Neural progenitor cell (in vitro differentiated cells): ENCODE measurements at places on chromosomes 12 and 14.
A peak's percentile ranks its signal among the peaks of the same experiment; 100 is the strongest.

DNA sequence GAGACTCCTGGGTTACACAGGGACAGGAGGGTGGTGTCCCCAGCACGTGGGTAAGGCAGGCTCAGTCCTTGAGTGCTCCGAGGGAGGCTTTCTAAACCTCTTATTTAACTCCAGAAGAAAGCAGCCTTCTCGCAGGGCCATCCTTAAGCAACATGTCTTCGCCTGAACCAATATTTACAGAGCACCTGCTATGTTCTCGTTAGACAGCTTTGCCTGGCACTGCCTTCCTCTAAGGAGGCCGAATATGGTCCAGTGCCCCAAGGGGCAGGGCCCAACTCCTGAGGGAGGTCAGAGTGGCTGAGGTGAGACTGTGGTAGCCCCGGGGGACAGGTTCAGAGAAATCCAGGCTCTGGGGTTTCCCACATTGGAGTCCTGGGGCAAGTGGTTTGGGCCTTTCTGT is 2.1 kb upstream of the SCARB1 start:
- no peak overlapping the region for H3K27ac ChIP-seq
- H3K4me1 ChIP-seq, result peaks cover 13% of the 10 kb centered on the region
- no peaks in the 10 kb centered on the region for H3K36me3 ChIP-seq
- DNase-seq, result no peak

DNA sequence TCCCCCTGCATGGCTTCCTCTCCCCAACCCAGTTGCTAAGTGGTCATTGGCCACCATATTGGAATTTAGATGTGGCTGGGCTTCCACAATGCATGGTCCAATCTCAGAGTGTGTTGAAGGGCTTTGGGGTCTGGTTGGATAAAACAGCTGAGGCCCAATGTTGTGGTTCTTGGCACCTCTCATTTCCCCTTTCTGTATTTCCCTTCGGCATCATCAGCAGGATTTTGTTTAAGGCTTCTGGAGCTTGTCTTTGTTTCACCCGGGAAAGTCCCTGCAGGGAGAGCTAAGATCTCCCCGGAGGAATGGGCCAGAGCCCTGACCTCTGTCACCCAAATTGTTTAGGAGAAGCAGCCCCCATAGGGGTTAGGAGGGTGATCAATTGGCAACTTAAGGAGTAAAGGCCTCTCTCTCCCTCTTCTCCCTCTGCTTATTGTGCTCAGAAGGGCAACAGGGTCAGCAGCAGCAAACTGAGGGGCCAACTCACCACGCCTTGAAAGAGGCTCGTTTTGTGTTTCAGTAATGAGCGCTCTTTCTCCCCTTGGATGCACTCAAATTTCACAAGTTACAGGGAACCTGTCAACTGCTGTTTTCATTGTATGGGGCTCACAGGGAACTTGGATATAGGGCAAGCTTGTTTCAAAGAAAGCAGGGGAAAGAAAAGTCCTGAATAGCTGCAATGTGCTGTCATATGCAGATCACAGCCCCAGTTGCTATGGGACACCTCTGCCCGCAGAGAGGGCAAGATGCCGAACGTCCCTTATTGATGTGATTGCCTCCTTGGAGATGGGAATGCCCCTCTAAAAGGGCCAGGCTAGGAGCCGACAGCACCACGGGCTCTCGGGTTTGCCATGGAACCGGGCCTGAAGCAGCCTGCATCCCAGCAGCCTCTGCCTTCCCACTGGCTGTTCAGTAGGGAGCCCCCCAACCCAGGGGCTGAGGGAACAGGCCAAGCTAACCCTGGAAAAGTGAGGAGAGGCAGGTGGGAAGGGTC is 223.7 kb downstream of the ZFP36L1 start:
- H3K4me1 ChIP-seq, result peaks cover 43% of the 10 kb centered on the region
- H3K36me3 ChIP-seq, result no peaks in the 10 kb centered on the region
- H3K27me3 ChIP-seq, result no peaks in the 10 kb centered on the region

GRCh38 chr12:65672441-65672840 is 151.8 kb upstream of the HMGA2 start:
- no peak overlapping the region for H3K4me3 ChIP-seq
- no peak overlapping the region for H3K27ac ChIP-seq
- no peak for DNase-seq
- no peaks in the 10 kb centered on the region for H3K27me3 ChIP-seq
- H3K4me1 ChIP-seq, result peaks cover 13% of the 10 kb centered on the region

DNA sequence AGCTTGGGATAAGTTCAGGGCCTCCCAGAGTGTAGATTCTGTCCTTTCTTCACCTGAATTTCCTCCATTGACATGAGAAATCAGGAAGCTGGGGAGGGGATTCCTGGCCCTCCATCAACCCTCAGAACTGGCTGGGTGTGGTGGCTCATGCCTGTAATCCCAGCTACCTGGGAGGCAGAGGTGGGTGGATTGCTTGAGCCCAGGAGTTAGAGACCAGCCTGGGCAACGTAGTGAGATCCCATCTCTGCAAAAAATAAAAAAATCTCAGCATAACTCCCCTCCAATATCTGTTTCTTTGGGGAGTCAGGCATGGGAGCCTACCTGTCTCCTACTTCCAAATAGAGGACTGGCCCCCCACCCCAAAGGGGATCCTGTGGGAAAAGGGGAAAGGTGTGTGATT is 59.8 kb upstream of the TBX3 start:
- H3K4me1 ChIP-seq, result peaks cover 4% of the 10 kb centered on the region
- H3K4me3 ChIP-seq, result no peak overlapping the region
- no peak overlapping the region for H3K27ac ChIP-seq
- peaks cover 2% of the 10 kb centered on the region for H3K27me3 ChIP-seq

DNA sequence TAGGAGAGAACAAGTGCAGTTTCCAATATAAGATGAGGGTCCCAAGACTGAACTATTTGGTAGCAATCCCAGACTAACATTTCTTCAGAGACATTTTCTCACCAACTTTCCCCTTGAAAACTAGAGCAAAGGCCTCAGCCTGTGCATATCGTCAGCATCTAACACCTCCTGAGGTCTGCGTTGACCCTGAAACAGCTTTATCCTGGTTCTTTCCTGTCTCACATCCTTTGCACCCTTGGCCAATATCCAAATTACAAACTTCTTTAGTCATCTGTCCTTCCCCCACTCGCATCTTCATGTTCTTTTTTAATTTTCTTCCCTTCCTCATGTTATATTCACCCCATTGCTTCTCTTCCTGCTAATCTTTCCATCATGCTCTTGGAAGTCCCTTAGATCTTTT is 83.0 kb downstream of the FAR2 start:
- no peaks in the 10 kb centered on the region for H3K4me1 ChIP-seq
- no peak overlapping the region for H3K27ac ChIP-seq
- H3K4me3 ChIP-seq, result no peak overlapping the region

GRCh38 chr12:117121441-117121840 is 22.2 kb upstream of the TESC start:
- H3K4me1 ChIP-seq, result peaks cover 16% of the 10 kb centered on the region
- no peaks in the 10 kb centered on the region for H3K27me3 ChIP-seq
- no peak overlapping the region for H3K27ac ChIP-seq
- H3K36me3 ChIP-seq, result no peaks in the 10 kb centered on the region

DNA sequence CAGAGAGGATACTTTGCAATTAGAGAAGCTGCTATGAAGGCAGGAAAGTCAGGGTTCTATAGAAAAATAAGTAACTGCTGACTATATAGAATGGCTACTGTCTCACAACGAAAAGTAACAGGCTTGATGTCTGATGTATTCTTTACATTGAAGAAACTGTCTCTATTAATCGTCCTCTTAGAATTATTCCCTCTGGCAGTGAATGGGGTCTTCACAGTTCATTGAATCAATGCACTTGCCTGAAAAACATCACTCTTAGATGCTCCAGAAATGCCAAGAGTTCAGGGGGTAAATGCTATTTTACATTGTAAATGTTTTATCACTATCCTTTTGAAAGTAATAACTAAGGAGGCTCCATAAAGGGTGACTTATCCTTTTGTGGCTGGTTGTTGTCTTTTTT is 37.7 kb upstream of the CRACR2A start:
- H3K27ac ChIP-seq, result no peak overlapping the region
- H3K4me3 ChIP-seq, result no peak overlapping the region
- H3K36me3 ChIP-seq, result no peaks in the 10 kb centered on the region
- DNase-seq, result no peak
- H3K27me3 ChIP-seq, result no peaks in the 10 kb centered on the region
- peaks cover 10% of the 10 kb centered on the region for H3K4me1 ChIP-seq

- no peak overlapping the region for H3K27ac ChIP-seq
- no peak overlapping the region for H3K4me3 ChIP-seq
- peaks cover 31% of the 10 kb centered on the region for H3K4me1 ChIP-seq
- H3K27me3 ChIP-seq, result no peaks in the 10 kb centered on the region
- DNase-seq, result no peak
- H3K36me3 ChIP-seq, result no peaks in the 10 kb centered on the region
Observed at GRCh38 chr12:15708396-15709076, 80.7 kb downstream of the EPS8 start.

- peaks cover 12% of the 10 kb centered on the region for H3K36me3 ChIP-seq
- no peaks in the 10 kb centered on the region for H3K4me1 ChIP-seq
- DNase-seq, result no peak
- H3K4me3 ChIP-seq, result no peak overlapping the region
Observed at GRCh38 chr12:132132609-132133430, 11.3 kb downstream of the DDX51 start.

DNA sequence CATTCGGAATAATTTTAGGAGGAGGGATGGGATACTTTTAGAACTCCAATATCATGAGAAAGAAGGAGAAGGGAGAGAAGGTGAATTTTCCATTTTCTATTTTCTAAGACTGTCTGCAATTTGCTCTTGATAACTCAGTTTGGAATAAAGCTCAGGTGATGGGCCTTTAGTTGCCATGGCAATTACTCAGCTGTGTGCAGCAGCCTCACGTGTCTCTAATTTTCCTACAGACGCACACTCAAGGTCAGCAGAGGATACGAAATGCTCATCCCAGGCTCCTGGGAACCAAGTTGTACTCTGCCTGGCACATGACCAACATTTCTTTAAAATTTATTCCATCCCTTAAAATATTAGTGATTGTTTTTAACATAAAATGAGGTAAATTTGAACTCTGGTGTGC is 76.7 kb downstream of the TTC8 start:
- H3K27ac ChIP-seq, result no peak overlapping the region
- DNase-seq, result no peak
- no peaks in the 10 kb centered on the region for H3K36me3 ChIP-seq

- H3K27ac ChIP-seq, result no peak overlapping the region
- no peak for DNase-seq
- no peaks in the 10 kb centered on the region for H3K36me3 ChIP-seq
- no peak overlapping the region for H3K4me3 ChIP-seq
- peaks cover 22% of the 10 kb centered on the region for H3K4me1 ChIP-seq
Observed at GRCh38 chr14:66650491-66650911, 142.6 kb downstream of the GPHN start.

DNA sequence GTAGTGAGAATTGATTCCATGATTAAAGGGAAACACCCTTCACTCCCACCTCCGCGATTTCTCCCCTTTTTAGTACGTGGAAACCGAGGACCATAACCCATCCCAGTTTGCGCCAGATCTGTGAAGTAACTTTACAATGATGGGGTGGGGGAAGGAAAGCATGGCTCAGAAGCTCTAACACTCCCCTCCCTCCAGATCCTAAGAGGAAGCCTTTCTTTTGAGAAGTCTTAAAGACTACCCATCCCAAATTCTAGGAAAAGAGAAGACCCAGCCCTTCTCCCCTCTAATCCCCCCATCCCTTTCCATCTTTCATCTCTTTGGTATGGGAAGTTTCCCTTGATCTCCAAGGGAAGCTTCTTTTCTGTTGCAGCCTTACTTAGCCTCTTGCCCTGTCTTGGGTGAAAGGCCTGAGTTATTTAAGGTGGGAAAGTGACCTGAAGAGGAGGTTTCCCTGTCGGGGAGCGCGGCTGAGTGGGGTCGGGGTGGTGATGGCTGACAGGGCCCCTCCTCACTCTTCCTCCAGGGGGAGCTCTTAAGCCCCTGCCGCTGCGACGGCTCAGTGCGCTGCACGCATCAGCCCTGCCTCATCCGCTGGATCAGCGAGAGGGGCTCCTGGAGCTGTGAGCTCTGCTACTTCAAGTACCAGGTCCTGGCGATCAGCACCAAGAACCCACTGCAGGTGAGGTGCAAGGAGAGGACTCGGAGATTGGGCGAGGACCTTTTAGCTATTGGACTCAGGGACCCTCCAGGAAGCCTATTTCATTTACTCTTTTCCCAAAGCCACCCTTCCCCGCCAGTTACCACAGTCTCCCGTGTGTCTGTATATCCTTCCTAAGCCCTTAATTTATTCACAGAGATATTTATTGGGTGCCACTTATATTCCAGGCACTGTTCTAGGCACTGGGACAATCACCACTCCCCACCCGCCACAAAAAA is 1.8 kb downstream of the MARCHF9 start:
- peaks cover 29% of the 10 kb centered on the region for H3K27me3 ChIP-seq
- H3K27ac ChIP-seq, result no peak overlapping the region
- peak overlapping the region; percentile 66 for H3K4me3 ChIP-seq

GRCh38 chr12:114876968-114877680 is 193.1 kb upstream of the TBX3 start:
- H3K36me3 ChIP-seq, result no peaks in the 10 kb centered on the region

DNA sequence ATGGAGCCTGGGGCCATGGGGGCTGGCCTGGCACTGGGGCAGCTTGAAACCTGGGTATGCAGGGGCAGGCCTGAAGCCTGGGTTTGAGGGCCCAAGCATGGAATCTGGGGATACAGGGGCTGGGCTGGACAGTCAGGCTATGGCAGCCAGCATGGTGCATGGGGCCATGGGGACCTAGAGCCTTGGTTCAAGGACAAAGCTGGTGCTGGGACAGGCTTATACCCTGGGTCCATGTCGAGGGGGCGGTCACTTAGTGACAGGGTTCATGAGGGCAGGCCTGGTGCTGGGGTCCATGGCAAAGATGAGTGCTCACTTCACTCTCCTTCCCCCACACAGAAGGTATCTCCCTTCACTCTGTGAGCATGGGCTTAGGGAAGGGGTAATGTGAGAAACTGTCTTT is 116.2 kb downstream of the BBS10 start:
- DNase-seq, result no peak
- H3K4me1 ChIP-seq, result no peaks in the 10 kb centered on the region
- H3K36me3 ChIP-seq, result no peaks in the 10 kb centered on the region
- H3K27ac ChIP-seq, result no peak overlapping the region

GRCh38 chr12:89041078-89041477 is 311.2 kb downstream of the DUSP6 start:
- no peak overlapping the region for H3K4me3 ChIP-seq
- no peak for DNase-seq
- no peaks in the 10 kb centered on the region for H3K27me3 ChIP-seq

GRCh38 chr12:98819821-98820404 is 174.8 kb downstream of the APAF1 start:
- H3K4me3 ChIP-seq, result no peak overlapping the region
- H3K36me3 ChIP-seq, result no peaks in the 10 kb centered on the region
- no peaks in the 10 kb centered on the region for H3K27me3 ChIP-seq
- no peak overlapping the region for H3K27ac ChIP-seq

- H3K27ac ChIP-seq, result no peak overlapping the region
- no peaks in the 10 kb centered on the region for H3K4me1 ChIP-seq
- H3K36me3 ChIP-seq, result no peaks in the 10 kb centered on the region
Observed at GRCh38 chr12:108757856-108758255, 26.5 kb upstream of the CORO1C start.

DNA sequence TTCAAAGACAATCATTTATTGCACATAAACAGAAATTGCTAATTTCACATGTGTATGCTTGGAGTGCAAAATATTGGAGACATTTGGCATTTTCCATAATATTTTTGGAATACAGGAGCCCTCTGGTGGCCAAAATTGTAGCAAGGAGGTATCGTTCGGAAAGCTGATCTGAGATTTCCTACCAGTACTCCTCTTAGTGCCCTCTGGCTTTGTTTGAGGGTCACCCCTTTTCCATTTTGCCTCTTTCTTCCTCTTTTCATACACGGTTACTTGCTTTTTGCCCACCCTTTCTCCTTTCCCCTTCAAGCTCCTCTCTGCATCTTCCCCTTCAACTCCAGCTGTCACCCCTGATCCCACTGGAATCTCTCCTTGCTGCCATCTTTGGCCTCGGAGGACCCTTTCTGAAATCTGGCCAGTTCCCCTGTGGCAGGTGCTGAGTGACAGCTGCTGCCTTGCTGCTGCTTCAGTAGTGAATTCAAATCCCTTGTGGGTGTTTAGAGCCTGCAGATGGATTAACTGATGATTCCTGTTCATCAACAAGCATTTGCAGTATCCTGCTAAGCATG is 164.6 kb upstream of the PARP11 start:
- peak; percentile 59 for DNase-seq
- H3K27ac ChIP-seq, result no peak overlapping the region
- H3K27me3 ChIP-seq, result peaks cover 7% of the 10 kb centered on the region
- H3K36me3 ChIP-seq, result no peaks in the 10 kb centered on the region
